Astrocyte of the spinal cord (primary cell): ENCODE measurements at places on chromosomes 12 and 14.

DNA sequence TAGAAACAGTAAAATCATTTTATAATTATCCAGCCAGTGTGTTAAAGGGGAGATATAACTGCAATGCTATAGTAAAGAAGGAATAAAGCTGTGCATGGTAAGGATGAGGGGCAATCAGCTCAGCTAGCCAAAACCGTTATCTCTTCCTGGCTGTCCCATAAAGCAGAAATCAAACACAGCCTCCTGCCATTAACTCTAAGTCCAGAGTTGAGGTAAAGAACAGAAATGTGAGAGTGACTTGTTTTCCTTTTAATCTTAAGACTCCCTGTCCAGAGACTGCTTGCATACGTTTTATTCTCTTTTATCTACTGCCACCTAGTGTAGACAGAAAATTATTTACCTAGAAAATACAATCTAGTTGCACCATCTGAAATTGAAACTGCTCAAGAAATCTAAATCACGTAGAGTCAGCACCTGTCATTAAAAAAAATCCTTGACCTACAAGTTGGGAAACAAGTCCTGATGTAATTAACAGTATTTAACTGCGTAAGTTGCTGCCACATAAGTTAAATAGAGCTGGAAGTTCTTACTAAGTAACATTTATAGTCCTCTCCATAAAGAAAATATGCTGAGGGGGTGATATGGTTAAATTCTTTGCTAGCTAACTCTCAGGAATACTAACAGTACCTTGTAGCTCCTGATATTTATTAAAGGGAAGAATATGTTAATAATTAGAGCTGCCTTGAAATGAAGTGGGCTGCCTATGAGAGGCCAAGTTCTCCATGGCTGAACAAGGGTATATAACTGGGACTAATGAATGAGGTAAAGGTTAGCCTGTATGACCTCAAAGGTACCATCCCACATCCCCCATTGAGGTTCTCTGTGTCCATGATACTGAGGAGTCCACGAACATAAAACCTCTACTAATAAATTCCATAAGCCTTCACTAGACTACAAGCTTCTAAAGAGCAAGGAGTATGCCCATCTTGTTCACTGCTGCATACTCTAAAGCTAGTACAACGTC lies 62.7 kb downstream of the GALNT4 start:
- DNase-seq: peak; percentile 83

GRCh38 chr12:23687947-23688346 lies 261.5 kb downstream of the SOX5 start:
- DNase-seq: no peak

- DNase-seq: no peak
These were observed 599 bp downstream of the PAPLN start for GRCh38 chr14:73237786-73238423.

GRCh38 chr14:39442293-39442692 lies 10.1 kb upstream of the FBXO33 start:
- DNase-seq: no peak

- DNase-seq: no peak
These were observed 85.9 kb downstream of the FOXN4 start for GRCh38 chr12:109223211-109223610.

DNA sequence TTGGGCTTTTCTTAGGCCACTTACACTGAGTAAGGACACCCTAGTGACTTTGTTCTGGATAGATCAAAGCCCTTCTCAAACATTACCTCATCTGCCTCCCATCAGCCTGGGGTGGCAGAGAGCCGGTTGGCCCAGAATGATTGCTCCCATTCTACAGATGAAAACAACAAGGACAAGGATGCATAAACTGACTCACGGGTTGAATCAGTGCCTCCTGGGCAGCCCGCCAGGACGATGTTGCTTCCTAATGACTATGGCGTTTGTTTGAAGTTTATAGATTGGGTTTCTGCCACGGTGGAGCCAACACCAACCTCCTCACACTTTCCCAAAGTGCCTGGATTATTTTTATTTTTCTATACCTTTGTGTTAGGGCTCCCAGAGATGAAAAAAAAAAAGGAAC lies 3.6 kb upstream of the VRK1 start:
- DNase-seq: no peak

DNA sequence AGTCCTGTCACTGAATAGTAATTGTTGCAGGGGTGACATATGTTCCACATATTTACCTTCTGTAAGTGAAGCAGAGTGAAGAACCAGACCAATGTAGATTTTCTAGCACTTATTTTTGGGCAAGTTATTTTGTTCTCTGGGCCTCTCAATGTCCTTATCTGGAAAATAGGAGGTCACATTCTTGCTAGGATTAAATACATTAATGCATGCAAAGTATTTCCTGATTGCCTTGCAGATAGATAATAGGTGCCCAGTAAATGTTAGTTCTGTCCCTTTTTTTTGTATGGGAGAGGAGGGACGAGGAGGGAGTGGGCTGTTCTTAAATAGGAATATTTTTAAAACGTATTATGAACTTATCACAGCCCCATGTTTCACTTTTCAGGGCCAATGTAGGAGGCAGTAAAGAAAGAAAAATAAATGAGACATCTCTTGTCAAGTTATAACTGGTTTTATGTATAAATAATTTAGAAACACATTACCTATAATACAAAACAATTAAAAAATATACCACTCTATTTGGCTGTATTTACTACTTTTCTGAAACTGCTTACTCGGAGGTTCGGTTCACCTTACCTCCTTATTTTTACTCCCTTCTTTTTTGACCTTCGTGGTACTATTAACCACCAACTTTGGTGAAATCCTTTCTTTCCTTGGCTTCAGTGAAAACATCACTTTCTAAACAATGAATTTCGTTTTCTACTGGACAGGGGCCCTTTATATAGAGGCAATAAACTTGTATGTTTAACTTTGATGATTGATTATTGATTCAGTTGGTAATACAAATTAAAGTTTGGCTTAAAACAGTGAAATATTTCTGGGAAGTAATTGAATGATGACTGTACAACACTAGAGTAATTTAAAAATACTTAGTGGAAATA lies 41.9 kb downstream of the DIP2B start:
- DNase-seq: no peak

DNA sequence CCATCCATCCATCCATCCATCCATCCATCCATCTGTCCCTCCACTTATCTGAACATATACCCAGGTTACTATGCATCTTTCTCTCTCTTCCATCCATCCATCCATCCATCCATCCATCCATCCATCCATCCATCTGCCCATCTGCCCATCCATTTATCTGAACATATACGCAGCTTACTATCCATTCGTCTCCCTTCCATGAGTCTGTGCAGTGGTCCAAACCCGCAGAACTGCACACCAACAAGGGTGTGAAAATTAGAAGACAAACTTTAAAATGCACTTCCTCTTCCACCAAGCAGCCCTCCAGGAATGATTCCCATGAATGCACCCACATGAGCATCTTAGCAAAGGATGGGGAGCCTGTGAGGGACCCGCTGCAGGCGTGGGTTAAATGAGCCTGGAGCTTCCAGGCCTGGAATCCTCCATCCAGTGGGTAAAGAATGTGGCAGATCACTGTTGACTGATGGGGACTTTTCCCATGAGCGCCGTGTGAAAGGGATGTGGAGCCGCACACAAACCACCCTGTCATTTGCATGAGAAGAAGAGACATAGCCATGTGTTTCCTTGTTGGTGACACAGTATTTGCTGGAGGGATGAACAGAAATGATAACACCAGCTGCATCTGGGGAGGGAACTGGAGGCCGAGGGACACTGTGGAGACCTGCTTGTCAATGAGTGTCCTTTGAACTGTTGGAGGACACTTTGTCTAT lies 376.6 kb downstream of the ADGRD1 start:
- DNase-seq: no peak

- no peak for DNase-seq
These were observed 37.5 kb upstream of the CORO1C start for GRCh38 chr12:108768591-108769500.

DNA sequence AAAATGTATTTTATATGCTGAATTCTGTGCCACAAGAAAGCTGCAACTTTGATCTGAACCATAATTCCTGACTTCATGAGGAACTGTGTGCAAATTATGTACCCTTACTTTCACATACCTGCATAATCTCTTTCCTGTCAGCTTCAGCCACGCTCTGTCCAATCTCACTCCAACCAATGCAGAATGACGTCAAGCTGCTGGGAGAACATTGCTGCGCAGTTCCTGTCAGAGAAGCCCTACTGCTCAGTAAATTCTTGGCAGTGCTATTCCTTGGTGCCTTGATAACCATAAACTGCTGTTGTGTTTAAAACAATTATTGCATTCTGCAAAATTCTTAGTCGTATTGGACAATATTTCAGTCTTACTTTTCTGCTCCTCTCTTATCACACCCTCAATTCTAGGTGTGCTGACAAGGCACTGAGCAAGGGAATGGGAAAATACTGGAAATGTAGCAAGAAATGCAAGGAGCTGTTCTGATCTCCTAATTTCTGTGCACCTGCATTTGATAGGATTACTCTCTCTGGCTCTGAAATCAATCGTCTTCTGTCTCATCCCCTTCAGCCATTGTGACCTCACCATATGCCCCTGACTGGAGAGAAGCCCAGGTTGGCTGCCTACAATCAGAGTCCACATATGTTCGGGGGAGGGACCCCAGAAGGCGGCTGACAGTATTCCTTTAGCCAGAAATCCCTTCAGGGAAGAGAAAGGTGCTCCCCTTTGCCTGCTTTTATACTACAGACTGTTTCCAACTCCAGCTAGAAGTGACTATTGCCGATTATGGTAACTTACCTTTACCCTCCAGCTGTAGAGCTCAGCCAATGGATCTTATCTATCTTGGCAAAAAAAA lies 274.9 kb upstream of the NOVA1 start:
- DNase-seq: peak; percentile 29

- no peak for DNase-seq
These were observed 41.1 kb downstream of the SPTB start for GRCh38 chr14:64838656-64839055.

GRCh38 chr14:97641827-97642226 lies 844.6 kb downstream of the VRK1 start:
- DNase-seq: no peak

DNA sequence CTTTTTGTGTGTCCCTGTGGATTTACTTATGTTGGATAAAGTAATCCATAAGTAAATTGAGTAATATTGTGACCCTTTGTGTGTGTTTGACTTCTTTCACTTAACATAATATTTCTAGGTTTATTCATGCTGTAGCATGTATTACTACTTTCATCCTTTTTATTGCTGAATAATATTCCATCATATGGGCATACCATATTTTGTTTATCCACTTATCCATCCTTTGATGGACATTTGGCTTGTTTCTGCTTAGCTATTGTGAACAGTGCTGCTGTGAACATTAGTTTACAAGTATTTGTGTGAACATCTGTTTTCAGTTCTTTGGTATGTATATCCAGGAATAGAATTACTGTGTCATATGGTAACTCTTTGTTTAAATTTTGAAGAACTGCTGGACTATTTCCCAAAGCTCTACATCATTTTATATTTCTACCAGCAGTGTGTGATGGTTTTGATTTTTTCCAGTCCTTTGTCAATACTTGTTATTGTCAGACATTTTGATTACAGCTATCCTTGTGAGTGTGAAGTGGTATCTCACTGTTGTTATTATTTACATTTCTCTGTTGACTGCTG lies 25.2 kb downstream of the G2E3 start:
- DNase-seq: no peak

GRCh38 chr12:12734561-12735071 lies 17.4 kb downstream of the CDKN1B start:
- peak; percentile 16 for DNase-seq

GRCh38 chr14:44396226-44396625 lies 110.9 kb downstream of the FSCB start:
- DNase-seq: no peak

- peak; percentile 55 for DNase-seq
These were observed 70.2 kb upstream of the GPHB5 start for GRCh38 chr14:63388766-63389431.

DNA sequence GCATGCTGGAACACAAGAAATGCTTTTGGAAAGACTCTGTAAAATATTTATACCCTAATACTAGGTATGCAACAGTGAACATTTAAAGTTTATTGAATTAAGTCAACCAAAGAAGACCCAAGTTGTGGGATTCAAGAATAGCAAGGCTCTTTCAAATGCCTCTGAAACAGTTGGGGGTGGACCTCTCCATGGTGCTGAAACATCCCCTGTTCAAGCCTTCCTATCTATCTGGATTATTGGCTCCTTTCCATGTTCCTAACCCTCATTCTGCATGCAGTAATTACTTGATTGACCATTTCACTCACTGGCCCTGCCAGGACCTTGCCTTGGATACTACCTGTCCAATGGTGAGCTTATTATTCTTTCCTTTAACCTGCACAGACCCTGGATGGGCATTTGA lies 349.7 kb downstream of the NRXN3 start:
- peak; percentile 8 for DNase-seq

DNA sequence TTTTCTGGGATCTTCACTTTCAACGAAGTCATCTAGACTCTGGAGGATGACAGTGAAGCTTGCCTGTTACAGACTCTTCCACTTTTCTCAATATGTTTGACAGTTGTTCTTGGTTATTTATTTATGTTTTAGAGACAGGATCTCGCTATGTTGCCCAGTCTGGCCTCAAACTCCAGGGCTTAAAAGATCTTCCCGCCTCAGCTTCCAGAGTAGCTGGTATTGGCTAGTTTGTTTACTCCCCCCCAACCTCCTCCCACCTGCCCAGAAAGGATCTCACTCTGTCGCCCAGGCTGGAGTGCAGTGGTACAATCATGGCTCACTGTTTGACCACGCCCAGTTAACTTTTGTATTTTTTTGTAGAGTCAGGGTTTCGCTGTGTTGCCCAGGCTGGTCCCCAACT lies 3.3 kb downstream of the SPATS2 start:
- DNase-seq: no peak
